Activated CD8-positive, alpha-beta memory T cell treated with anti-CD3 and anti-CD28 coated beads for 4 hours (primary cell): ENCODE measurements at places on chromosomes 3 and 15.

GRCh38 chr3:159513444-159513843, 475.2 kb upstream of the IL12A start:
- no peak for DNase-seq

DNA sequence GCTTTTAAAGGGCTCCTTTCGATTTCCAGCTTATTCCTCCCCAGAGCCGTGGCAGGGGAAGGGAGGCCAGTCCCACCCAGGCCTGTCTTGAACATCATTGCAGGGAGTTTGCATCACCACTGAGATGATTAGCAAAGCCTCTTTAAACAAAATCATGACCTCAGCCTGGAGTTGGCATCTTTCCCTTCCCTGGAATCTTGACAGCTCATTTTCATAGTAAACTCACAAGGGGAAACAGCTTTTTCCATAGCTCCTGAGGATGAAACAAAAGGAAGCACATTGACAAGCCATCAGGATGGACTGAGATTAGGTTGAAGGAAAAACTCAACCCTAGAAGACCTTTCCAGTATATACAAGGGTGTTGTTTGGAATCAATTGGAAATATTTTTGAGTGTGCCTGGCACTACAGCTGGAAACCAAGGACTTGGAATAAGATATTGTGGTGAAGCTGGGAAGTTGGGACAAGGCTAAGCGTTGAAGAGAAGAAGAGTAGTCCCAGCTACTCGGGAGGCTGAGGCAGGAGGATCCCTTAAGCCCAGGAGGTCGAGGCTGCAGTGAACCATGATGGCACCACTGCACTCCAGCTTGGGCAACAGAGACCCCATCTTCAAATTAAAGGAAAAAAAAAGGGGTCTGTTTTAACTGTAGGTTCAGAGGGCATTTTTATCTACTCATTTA, 3.1 kb upstream of the LARP6 start:
- no peak for DNase-seq

GRCh38 chr15:69885173-69885955, 212.4 kb downstream of the TLE3 start:
- DNase-seq, result no peak

GRCh38 chr3:70832089-70832833, 519.8 kb upstream of the MDFIC2 start:
- no peak for DNase-seq

DNA sequence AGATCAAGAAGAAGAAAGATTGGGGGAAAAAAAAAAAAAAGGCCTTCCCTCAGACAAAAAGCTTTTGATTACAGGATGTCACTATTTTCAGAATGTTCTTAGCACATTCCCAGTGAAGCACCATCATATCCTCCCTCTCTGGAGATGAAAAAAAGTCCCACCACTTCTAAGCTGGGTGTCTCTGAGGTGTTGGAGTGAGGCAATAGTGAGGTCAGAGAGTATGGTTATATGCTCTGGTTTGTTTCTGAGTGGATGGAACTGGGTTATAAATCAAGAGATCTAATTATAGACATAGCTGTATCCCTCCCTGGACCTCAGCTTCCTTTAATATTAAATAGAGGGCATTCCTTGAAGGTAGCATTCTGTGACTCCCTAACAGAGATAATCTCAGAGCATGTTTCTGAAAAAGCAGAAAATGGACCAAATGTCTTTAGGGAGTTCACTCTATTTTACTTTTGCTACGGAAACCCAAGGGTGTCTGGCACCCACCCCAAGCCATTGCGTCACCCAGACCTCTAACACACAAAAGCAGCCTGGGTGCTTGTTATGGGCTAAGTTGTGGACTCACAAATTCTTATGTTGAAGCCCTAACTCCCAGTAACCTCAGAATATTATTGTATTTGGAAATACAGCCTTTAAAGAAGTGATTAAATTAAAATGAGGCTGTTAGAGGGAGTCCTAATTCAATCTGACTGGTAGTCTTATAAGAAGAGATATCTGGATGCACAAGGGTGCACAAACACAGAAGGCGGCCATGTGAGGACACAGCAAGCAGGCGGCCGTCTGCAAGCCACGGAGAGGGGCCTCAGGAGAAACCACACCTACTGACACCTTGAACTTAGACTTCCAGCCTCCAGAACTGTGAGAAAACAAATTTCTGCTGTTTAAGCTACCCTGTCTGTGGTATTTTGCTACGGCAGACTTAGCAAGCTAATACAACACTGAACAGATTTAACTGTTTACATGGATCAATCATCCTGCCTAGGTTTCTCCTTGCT, 81.5 kb downstream of the MB21D2 start:
- DNase-seq, result no peak

- DNase-seq, result no peak
These were observed 32.2 kb downstream of the GPR176 start for GRCh38 chr15:39887832-39888231.

DNA sequence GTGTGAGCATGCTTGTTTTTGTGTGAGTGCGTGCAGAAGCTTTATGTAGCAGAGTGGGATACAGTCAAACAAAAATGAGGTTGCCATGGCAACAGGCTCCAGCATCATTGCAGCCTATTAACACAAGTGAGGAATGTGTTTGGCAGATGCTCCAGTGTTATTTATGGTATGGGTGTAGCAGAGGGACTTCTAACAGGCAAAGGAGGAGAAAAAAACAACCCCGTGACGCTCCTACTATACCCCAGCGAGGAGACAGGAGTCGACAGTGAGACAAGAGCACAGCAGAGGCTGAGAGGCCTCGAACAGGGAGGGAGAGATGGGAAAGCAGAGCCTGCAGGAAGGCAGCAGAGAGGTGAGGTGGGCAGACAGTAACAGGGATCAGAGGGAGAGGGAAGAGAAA, 4.9 kb downstream of the ADCY5 start:
- DNase-seq, result no peak

DNA sequence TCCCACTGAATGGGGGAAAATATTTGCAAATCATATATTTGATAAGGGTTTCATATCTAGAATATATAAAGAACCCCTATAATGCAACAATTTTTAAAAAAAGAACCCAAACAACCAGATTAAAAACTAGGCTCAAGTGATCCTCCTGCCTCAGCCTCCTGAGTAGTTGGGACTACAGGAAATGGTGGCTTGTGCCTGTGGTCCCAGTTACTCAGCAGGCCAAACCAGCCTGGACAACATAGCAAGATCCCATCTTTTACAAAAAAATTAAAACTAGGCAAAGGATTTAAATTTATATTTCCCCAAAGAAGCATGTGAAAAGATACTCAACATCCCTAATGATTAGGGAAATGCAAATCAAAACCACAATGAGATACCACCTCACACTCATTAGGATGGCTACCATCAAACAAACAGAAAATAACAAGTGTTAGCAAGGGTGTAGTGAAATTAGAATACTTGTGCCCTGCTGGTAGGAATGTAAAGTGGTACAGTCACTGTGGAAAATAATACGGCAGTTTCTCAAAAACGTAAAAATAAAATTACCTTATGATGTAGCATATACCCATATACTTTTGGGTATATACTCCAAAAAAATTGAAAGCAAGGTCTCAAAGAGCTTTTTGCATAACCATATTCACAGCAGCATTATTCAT, 19.7 kb downstream of the TFDP2 start:
- DNase-seq, result no peak

GRCh38 chr3:169403855-169404519, 259.5 kb downstream of the MECOM start:
- DNase-seq, result no peak

GRCh38 chr15:86741917-86742316, 662.2 kb downstream of the AGBL1 start:
- no peak for DNase-seq

- DNase-seq, result no peak
These were observed 256.5 kb downstream of the SHQ1 start for GRCh38 chr3:72591522-72592421.

GRCh38 chr15:60672400-60672799, 193.5 kb upstream of the ICE2 start:
- no peak for DNase-seq

DNA sequence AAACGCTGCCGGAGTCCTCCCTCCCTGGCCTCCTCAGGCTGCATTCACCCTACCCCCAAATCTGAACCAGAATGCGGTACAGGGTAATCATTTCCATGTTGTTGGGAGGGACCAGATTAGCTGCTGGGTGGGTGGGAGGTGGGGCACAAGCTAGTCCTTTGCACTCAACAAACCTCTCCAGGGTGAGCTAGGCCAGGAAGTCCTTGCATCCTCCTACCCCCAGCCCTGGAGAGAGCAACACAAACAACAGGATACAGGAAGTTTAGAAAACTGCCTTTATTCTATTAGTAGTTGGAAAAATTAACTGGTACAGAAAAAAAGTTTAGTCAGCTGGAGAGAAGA, 702 bp upstream of the GPX1 start:
- no peak for DNase-seq

DNA sequence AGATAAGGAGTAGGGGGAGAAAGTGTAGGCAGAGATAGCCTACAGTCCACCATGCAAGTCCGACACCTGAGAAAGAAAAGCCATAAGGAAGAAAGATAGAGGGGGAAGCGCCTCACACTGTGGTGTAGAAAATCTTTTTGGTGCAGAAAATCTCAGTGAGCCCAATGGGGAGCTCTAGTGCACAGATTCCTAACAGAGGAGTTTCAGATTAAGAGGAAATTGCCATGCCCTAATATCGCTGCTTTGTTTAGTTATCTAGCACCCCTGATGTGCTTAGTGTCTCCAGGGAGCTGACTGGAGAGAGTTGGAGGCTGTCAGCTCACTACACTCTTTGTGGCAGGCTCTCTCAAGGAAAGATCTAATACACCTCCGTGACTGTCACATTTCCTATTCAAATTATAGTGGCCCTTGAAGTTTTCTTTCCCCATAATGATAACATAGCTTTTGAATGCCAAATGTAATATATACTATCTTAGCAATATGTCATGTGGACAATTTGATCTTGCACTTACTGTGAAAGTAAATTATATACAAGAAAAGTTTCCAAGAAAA, 33.7 kb downstream of the CGGBP1 start:
- no peak for DNase-seq

- no peak for DNase-seq
These were observed 273.1 kb downstream of the ULK4 start for GRCh38 chr3:41688595-41689380.

- no peak for DNase-seq
These were observed 64.7 kb upstream of the NTRK3 start for GRCh38 chr15:88321271-88321670.

- DNase-seq, result no peak
These were observed 14.3 kb upstream of the LTF start for GRCh38 chr3:46479021-46479420.

- no peak for DNase-seq
These were observed 35.6 kb upstream of the LIPC start for GRCh38 chr15:58396181-58396580.

- no peak for DNase-seq
These were observed 43.1 kb upstream of the ARL6 start for GRCh38 chr3:97721446-97721845.

DNA sequence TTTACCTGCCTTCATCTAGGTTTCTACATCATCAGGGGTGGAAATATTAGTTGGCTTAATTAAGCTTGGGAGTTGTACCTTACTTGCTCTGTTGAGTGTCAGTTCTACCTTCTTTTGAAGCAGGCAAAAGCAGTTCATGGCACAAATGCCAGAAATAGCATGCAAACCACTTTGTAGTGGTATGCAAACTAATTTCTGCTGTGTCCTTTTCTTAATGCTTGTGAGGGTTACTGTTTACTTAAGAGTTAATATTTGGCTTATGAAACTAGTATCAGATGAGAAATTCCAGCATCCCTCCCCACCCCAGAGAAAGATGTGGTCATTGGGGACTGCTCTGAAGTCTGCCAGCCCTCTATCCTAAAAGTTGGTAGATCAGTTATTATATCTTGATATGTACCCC, 7.1 kb downstream of the ATP2C1 start:
- DNase-seq, result no peak

- DNase-seq, result no peak
These were observed 471.8 kb downstream of the GBE1 start for GRCh38 chr3:81289676-81290075.

DNA sequence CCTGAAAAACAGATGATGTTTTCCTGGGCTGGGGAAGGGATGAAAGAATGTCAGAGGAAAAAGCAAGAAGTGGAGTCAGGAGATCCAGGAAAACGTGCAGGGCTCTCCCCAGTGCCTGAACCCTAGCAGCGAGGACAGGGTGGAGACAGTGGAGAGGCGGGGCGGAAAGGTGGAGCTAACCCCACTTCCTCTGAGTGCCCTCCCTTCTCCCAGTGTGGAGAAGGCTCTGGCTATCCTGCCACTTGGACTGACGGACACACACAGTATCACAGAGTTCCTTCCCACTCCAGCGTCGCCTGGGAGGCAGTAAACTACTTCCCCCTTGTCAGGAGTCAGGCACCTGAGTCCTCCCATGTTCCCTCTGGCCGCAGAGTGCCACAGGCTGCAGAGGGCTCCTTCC, 125.3 kb upstream of the CHRNA7 start:
- DNase-seq, result no peak

DNA sequence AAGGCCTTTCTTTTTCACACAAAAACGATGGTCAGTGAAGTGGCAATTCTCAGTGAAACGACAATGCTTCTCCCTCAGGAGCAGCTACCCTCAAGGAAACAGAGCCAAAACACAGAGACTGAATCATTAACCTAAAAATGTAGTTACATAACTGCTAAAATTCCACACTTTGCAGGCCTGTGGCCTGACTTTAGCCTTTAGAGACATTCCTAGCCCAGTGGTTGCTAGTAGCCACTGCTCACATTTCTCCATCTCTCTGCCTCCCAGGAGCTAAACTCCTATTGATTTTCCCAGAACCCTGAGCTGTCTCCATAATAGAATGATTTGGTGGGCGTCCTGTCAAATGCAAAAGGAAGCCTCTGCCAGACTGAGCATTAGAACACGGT, 630.1 kb upstream of the KCNMB2 start:
- no peak for DNase-seq

DNA sequence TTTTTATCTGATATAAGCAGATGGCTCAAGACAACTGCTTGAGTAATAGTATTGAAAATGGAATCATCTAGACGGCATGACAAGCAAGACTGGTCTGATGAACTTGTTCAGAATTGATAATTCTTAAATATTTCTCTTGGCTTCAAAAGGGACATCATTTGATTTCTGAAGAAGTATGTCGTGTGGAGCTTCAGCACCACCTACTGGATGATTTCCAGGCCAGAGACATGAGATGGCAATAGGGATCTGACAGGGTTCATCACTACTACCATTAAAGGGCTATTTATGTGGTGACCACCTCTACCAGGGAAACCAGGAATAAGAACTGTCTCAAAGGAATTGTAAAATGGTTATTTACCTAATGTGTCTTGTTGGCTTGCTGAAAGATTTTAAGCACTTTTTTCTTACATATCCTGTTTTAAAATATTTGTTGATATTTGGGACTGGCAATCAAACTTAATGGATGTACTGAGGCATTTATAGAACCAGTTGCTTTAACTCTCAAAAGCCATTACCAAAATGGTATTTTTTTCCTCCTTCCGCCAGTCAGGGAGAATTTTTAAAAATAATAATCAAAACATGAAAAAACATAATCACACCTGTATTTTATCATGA, 99.5 kb upstream of the FAM98B start:
- DNase-seq, result peak; percentile 19

GRCh38 chr15:100726421-100727190, 124.2 kb downstream of the ASB7 start:
- DNase-seq, result no peak

DNA sequence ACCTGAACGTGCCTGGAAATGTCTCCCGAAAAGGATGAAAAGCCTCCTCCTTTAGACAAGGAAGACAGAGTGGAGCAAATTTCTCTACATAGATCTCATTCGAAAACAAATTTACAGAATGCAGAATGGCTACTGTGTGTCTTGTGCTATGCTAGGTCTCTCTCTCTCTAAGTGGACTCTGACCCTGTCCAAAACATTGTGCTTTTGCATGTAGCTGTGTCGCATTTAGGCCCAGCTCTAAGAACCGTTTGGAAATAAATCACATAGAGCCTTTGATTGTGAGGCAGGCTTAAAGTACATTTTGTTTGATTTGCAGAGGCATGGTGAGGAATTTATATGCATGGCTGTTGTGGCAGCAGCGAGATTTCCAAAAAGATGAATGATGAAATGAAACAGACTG, 198.0 kb downstream of the SV2B start:
- no peak for DNase-seq
